ENCODE measurements at places on chromosomes 2 and 18.

DNA sequence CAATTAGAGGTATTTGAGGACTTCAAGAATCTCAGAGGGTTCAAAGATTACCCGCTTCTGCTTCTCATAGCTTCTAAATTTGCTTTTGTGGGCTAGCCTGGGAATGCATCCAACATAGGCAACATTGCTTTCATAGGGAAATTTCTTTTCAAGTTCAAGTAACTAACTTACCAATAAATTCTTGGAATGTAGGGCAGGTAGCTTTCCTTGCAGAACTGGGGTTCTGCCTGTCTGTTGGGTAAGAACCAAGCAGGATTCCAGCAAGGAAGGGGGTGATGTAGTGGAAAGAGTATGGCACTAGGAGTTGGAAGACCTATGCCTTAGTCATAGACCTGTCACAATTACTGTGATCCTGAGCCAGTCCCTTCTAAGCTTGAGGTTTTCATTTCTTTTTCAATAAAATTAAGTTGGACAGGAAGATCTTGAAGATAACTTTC is 164.1 kb downstream of the FHOD3 start:
- DNase-seq: no peak

- DNase-seq: no peak
Measured at GRCh38 chr2:83113953-83114352, 1345.1 kb downstream of the SUCLG1 start.

- DNase-seq: no peak
Measured at GRCh38 chr2:149441255-149441654, 110.9 kb downstream of the LYPD6 start.

- no peak for DNase-seq
Measured at GRCh38 chr2:177433402-177433801, 40.8 kb downstream of the AGPS start.

- DNase-seq: no peak
Measured at GRCh38 chr2:230230496-230231200, 5.1 kb downstream of the SP140 start.

DNA sequence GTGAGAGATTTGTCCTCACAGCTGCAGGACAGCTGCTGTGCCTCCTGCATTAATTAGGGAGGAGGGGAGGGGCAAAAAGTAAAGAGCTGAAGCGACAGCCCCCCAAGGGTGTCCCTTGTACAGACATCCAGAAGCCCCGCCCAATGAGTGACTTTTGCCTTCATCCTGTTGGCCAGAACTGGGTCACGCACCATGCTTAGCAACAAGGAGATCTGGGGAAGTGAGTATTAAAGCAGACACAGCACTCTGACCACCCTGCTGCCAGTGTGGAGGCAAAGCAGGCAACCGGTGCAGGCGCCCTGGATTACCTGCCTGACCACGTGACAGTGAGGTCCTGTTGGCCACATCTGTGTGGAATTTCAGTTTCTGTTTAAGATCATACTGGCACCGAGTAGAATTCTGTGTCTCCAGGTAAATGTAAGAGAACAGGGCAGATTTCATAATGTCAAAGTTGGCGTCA is 21.5 kb upstream of the BIN1 start:
- no peak for DNase-seq

DNA sequence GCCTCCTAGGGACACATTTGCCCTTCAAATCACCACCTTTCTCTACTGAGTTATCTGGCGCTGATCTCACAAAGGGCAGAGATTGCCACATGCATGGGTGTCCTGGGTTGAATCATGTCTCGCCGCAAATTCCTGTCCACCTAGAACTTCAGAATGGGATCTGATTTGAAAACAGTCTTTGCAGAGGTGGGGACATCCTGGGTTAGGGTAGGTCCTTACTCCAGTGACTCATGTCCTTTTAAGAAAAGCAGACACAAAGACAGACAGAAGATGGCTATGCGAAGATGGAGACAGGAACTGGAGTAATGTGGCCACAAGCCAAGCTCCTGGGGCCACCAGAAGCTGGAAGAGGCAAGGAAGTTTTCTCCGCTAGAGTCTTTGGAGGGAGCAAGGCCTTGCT is 197.4 kb upstream of the SMIM21 start:
- DNase-seq: no peak

GRCh38 chr2:187576906-187577305 is 22.7 kb upstream of the TFPI start:
- no peak for DNase-seq

DNA sequence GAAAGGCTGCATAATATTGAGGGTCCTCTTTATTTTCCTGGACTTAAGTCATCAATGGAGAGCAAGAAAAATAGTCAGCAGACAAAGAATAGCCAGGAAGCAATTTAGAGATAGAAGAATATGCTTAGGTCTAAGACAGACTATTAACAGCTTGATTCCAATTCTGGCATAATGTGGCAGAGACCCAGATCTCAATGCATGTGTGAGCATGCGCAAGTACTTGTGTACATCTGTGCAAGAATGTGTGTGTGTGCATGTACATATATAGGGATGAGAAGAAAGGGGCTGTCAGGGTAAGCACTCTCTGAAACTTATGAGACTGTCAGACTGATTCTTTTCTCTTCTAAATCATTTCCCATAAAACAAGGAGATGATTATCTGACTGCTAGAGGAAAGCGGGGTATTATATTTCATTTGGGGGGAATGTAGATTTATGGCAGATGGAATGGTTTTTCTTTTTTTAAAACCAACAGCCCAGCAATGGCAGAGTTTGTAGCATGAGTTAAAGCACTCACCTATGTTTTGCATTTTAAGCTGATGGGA is 381.3 kb upstream of the SPRED2 start:
- no peak for DNase-seq

DNA sequence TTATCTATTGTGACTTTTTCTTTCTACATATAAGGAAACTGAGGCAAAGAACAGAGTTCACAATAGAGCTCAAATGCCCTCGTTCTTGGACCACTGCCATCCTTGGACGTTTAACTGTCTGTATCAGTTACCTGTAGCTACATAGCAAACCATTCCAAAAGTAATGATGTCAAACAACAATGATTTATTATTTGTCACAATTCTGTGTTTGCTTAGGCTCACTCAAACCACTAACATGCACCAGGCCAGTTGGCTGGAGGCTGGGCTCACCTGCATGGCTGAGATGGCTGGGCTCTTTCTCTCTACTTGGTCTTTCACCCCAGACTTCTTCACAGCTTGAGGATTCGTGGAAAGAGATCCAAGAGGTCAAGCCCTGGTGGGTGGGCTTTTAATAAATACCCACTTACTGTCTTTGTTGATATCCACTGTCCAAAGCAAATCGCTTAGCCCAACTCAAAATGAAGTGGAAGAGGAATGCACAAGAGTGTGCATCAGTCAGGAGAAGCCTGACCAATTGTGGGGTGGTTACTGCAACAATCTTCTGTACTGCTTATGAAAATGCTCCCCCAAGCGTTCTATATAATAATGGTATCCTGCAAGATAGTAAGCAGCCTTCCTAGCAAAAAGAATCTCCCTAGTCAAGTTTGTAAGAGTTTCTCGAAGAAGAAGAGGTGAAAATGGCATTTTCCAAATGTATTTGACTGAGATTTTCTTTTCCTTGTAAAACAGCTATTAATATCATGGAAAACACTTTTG is 163.5 kb upstream of the NT5C1B start:
- no peak for DNase-seq

DNA sequence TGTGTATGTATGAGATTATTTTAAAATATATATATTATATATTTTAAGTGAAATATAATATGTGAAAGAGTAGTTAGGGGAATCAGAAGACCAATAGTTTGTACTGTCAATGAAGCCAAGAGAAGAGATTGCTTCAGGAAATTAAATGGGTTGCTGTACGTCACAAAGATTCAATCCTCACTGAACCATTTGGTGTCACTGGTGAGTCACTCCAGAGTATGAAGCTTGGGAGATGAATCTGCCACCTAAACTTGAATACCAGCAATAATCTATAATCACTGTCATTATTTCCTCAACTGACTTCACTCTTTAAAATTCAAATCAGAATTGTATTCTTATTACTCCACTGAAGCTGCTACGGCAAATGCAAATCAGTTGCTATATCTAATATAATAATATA is 41.9 kb upstream of the SCN9A start:
- DNase-seq: no peak

DNA sequence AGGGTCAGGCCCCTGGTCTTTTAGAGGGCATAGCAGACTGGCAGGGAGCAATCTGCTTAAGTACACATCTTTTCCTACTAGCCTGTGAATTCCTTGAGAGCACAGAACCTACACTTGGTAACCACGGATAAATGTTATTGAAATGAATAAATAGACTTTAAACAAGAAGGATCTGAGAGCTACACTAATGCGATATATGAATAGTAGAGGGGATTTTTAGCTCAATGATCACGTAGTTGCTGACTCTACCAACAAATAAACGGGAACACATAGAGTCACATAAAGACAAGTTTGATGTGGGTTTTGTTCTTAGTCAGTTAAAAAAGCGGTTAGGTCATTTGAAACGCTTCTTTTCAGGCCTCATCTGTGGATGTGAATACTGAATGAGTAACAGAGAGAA is 290.3 kb upstream of the CCDC68 start:
- DNase-seq: no peak

DNA sequence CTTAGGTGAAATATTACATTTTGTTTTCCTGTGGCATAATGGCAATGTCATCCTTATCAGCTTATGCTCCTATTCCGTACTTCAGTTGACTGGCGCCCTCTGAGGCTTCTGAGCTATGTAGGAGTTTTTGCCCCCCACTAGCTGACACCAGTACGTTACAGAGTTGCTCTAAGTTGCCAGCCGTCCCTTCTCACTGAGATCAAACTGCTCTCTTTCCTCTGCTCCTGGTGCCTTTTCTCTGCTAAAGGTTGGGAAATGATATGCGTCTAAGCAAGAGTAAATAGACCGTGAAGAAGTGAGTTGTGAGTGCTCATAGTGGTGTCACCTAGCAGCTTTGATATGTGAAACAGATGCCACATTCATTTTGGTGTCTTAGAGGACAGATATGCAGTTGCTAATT is 99.2 kb downstream of the RAPGEF4 start:
- no peak for DNase-seq

DNA sequence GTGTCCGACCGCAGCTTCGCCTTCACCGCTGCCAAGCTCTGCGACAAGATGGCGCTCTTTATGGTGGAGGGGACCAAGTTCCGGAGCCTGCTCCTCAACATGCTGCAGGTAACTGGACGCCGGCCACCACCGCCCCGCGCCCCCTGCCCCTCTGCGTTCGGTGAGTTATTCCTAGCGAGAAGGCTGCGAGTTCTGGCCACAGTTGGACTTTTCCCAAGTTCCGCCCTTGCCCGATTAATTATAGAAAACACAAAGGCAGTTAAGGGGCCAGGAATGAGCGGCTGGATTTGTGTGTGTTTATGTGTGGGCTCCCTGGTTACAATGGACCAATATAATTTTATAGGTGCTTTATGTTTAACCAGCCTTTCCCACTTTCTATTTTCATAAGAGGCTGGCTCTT is 189.2 kb downstream of the SMAD7 start:
- DNase-seq: no peak

GRCh38 chr2:55120634-55121359 is 70.5 kb upstream of the RTN4 start:
- DNase-seq: no peak

- no peak for DNase-seq
Measured at GRCh38 chr18:32252141-32252860, 62.5 kb downstream of the MEP1B start.

- no peak for DNase-seq
Measured at GRCh38 chr2:33583194-33583938, 15.7 kb downstream of the FAM98A start.

GRCh38 chr2:174072069-174072468 is 106.9 kb upstream of the SP3 start:
- no peak for DNase-seq

DNA sequence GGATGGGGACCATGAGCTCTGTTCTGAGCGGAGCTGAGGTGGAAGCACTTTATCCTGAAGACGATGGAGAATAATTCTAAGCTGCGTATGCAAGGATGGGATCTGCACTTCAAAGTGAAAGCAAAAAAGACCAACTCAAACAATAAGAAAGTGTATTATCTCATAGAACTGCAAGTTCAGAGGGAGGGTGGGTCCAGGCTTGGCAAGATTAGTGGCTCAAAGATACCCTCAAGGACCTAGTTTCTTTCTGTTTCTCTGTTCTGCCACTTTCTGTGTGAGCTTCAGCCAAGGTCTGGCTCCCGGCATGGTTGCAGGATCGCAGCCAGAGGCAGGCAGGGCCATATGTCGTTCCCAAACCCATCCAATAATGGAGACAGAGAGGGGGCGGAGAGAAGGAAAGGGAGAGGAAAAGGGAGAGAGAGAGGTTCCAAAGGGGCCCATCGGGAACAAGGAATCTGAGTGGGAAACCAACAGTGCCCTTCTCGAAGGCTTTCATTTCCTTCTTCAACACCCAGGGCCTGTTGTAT is 169.2 kb upstream of the NCK2 start:
- DNase-seq: no peak

GRCh38 chr18:11587846-11588245 is 21.6 kb upstream of the SLC35G4 start:
- no peak for DNase-seq

DNA sequence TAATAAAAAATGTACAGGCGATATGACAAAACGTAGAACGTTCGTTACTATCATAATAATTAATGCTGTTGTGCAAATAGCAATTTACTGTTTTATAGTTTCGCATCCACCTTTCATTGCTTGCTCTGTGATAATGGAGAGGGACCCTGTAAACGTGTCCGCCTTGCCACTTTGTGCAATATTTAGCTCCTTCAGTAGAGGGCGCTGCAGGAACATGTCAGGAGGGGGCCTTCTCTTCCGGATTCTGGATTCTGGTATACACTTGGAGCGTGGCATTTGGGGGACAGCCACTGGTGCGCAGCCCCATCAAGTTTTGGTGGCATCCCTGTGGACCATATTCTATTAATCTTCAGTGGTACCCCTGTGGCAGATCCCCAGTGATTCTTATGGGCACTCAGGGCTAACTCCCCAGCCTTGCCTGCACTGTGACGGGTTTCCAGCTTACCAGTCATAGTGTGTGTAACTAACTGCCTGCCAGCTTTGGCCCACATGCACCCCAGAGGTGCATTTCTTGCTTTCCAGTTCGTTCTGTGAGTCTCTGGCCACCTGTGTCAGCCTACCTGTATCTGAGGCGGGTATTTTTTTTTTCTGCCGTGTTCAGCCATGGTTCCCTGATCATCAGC is 140.3 kb downstream of the CYRIA start:
- no peak for DNase-seq

Measured in stimulated activated CD8-positive, alpha-beta memory T cell treated with anti-CD3 and anti-CD28 coated beads, Interleukin-2, amount 100 ng/mL, for 48 hours (primary cell).